ENCODE measurements at places on chromosomes 2 and 18.

GRCh38 chr2:162086904-162087303 is 12.9 kb upstream of the DPP4 start:
- DNase-seq = no peak

DNA sequence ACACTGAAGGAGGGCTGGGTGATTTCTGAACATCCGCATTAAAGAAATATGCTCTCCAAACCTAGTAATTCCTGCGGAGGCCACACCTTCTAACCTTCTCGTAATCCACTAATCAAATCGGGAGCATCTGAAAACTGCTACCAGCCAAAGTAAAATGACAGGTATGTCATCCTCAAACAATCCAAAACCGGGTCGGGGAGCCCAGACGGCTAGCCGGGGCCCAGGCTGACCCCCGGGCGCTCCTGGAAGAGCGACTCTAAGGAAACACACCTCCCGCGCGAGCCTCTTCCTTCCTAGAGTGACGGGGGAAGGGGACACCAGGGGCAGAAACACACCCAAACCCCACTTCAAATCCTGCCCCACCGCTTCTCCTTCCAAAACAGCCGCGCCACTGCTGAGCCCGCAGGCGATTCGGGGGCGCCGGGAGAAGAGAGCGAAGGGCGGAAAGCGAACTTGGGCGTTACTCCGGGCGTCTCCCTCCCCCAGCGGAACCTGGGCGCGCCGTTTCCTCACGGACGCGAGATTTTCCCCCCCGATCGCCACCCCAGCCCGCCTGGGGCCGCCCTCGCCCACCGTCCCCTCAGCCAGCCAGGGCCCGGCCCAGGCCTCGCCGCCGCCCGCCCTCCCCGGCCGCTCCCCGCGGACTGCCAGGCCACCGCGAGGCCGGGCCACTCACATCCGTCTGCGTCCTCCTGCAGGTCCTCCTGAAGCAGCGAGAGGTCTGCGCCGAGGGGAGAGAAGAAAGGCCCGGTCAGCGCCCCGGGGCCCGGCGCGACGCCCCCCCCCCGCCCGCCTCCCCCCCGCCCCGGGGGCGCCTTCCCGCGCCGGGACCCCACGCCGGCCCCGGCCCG is 584 bp downstream of the PPP4R1 start:
- DNase-seq = peak; percentile 58

DNA sequence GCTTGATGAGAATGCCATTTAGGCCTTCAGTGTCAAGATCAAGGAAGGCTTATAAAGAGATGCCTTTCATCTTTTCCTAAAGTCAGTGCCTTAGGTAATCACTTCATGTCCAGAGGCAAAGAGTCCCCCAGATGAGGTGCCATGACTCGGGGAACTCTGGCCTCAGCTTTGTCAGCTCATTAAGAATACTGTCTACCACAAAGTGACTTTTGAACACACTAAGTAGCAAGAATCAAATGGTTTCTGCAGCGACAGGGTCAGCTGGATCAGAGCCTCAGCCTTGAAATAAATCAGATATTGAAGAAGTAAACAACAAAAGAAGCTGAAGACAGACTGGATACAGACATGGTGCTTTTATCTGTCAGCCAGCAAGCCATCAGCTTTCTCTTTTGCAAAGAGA is 120.1 kb upstream of the SLC39A10 start:
- no peak for DNase-seq

DNA sequence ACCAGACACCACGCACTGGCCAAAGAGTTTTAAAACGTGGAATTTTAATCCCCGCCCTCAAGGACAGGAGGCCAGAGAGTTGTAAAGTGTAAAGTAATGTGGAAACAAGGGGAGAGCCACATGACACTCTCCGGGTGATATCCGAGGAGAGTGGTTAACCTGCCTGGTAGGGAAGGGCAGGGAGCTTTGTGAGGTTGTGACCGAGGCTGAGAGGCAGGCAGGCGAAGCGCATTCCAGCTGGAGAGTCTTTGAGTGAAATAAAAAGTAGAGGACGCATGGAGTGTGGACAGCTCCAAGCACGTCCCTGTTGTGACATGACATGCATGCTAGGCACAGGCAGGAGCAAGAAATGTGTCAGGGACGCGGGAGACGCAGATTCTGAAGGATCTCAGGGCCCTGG is 539.5 kb downstream of the RNF144A start:
- DNase-seq = no peak

DNA sequence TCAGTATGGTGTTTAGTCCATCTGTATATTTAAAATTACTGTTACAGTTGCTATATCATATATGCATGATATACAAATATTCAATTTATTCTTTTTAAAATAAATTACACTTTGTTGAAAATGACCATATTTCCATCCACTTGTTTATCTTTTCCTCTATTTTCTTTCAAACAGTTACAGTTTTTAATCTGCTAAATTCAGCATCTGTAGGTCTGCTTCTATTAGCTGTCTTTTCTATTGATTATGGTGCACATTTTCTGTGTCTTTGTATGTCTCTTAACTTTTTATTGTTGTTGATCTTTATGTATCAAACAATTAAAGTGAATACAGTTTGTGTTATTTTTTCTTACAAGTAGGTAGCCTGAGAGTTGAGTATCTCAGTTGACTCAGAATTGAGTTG is 28.1 kb downstream of the IL18R1 start:
- no peak for DNase-seq

DNA sequence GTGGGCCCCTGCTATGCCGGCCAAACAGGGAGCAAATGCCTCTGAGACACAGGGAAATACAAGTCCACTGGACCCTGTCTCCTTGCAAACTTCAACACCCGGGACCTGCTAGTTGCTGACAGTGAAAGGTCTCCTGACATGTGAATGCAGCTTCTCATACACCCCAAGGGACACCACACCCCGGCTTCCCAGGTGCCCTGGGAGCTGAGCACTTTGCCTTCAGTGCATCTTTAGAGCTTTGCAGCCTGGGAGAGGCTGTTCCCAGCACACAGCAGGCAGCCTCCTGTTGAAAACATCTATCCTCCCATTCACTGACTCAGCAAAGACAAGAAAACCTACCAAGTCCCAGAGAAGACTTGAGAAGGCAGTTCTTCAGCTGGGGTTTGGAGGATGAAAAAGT is 143.4 kb downstream of the COL6A3 start:
- DNase-seq = no peak

GRCh38 chr2:177289824-177290628 is 25.5 kb upstream of the NFE2L2 start:
- no peak for DNase-seq

GRCh38 chr2:221671515-221671914 is 99.4 kb upstream of the EPHA4 start:
- no peak for DNase-seq

GRCh38 chr2:85949280-85949679 is 60.5 kb upstream of the ST3GAL5 start:
- DNase-seq = no peak

GRCh38 chr2:233707940-233708644 is 4.6 kb upstream of the UGT1A5 start:
- no peak for DNase-seq

- DNase-seq = no peak
Observed at GRCh38 chr2:8435608-8436007, 246.2 kb upstream of the ID2 start.

- no peak for DNase-seq
Observed at GRCh38 chr2:105821428-105822125, 76.9 kb downstream of the NCK2 start.

- DNase-seq = no peak
Observed at GRCh38 chr2:222973733-222974132, 78.3 kb upstream of the KCNE4 start.

GRCh38 chr2:48651158-48651790 is 33.6 kb downstream of the GTF2A1L start:
- no peak for DNase-seq

- no peak for DNase-seq
Observed at GRCh38 chr2:24930768-24931167, 10.7 kb upstream of the ADCY3 start.

- DNase-seq = no peak
Observed at GRCh38 chr2:158734442-158734841, 60.7 kb upstream of the DAPL1 start.

DNA sequence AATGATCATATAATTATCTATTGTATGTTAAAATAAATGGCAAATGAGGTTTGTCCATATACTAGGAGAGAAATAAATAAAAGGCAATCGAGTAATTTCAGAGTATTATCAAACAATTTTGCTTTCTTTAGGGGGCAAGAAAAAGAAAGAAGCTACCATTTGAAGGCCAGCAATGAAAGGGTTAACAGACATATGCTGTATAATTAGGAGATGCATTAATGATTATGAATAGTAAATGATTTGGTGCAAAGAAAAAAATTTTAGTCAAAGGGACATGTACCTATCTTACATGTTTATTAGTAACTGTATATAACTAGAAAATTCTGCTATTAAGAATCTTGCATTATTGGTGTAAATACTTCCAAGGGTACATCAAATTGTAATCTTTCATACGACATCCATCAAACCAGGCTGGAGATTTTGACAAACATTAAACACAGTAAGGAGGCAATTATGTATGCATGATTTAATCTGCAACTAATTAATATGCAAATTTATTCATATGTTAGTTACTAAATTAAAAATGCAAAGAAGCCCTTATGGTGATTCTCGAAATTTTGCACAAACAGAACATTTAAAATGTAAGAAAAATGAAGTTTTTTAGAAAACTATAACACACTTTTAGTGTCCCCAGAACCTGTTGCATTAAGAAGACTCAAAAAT is 251.4 kb downstream of the TCF4 start:
- no peak for DNase-seq

DNA sequence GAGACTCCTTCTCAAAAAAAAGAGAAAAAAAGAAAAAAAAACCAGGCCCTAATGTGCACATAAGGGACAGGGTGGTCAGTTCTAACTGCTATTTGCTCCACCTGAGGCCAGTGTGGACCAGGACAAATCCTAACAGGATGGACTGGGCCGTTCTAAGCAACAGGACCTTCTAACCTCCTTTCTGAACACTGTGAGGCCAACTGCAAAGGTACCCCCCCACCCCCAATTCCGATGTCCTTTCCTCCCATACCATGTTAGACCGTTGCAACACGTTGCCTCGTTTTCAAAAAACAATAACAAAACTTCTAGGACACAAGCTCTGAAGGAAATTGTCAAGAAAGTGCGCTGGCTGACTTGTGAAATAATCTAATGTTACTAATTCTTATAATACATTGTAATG is 1.2 kb downstream of the THAP4 start:
- DNase-seq = no peak

DNA sequence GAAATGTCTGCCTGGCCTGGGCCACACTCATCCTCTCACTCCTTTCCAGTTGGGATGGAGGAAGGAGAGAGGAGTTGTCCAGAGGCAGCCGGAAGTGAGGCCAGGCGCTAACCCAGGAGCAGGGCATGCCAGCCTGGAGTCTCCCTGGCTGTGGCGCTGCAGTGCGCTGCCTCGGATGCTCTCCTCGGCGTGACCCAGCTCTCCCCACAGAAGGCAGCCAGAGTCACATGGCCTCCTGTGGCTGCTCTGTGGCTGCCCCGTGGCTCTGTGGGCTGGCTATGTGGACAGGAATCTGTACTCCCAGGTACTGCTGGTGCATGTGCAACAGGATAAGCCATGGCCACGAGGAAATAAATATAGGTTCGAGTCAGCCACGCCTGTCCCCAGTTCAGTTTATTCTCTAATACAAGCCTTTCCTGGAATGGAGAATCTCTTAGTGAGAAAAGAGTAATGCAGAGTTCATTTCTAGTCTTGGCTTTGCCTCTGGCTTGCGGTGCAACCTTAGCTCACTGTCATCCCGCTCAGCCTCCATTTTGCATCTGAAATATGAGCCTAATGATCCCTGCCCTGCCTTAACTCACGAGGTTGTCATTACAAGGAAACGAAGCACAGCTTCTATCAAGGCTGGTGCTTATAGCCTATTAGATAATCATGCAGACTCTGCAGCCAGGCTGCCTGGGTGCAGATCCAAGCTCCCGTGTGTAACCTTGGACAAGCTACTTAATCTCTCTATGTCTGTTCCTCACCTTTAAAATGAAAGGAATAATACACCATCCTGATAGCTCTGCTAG is 106.3 kb downstream of the ANTXR1 start:
- DNase-seq = no peak

GRCh38 chr18:845152-845819 is 33.2 kb upstream of the YES1 start:
- no peak for DNase-seq

DNA sequence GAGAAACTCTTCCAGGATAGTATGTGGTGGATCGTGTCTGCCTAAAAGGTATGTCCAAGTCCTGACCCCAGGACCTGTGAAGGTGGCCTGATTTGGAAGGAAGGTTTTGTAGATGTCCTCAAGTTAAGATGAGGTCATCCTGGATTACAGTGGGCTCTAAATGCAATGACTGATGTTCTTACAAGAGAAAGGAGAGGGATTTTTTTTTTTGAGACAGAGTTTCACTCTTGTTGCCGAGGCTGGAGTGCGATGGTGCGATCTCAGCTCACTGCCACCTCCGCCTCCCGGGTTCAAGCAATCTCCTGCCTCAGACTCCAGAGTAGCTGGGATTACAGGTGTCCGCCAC is 19.9 kb downstream of the MBP start:
- no peak for DNase-seq

GRCh38 chr2:62467475-62468321 is 38.3 kb downstream of the TMEM17 start:
- no peak for DNase-seq

GRCh38 chr2:241009191-241009590 is 10.8 kb downstream of the SNED1 start:
- no peak for DNase-seq

DNA sequence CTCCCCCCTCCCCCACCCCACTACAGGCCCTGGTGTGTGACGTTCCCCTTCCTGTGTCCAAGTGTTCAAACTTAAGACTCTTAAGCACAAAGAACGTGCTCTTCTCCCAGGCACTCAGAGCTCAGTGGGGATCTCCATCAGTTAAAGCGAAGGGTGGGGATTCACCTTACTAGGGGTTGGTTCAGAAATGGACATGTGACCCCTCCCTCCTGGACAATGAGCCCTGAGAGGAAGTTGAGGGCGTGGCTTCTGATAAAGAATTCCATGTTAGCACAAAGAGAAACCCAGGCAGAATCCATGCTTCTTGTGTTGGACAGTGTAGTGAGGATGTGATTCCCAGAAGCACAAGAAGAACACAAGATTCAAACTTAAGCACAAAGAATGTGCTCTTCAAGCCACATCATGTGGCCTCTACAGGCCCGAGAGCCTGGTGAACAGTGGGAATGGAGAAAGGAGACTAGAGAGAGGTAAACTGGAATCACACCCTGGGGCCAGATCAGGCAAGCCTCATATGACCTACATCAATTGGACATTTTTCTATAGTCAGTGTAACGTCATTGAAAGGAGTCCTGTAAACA is 78.1 kb upstream of the TTC39C start:
- no peak for DNase-seq

- no peak for DNase-seq
Observed at GRCh38 chr2:152541712-152542111, 175.5 kb downstream of the PRPF40A start.
